Esophagus muscularis mucosa (tissue), 4 donors: ENCODE measurements at places on chromosomes 6 and 20. TPM values are rescaled to one million over a fixed set of nuclear protein-coding genes. Genes with fewer than 3 reads are reported as not detected.

DUSP15 gene
- 0.83 TPM for total RNA-seq

SCRT2 gene
- total RNA-seq = not detected

PPP1R14C gene
- total RNA-seq = 0.26 TPM

- no peak overlapping the region for H3K27ac ChIP-seq
- no peaks in the 10 kb centered on the region for H3K27me3 ChIP-seq
- DNase-seq = no peak
- no peaks in the 10 kb centered on the region for H3K36me3 ChIP-seq
These were observed 56.0 kb downstream of the IRF4 start for GRCh38 chr6:447381-448165.

- H3K27me3 ChIP-seq = no peaks in the 10 kb centered on the region
- no peak for DNase-seq
These were observed 369.2 kb upstream of the CNR1 start for GRCh38 chr6:88535306-88535705.

DNA sequence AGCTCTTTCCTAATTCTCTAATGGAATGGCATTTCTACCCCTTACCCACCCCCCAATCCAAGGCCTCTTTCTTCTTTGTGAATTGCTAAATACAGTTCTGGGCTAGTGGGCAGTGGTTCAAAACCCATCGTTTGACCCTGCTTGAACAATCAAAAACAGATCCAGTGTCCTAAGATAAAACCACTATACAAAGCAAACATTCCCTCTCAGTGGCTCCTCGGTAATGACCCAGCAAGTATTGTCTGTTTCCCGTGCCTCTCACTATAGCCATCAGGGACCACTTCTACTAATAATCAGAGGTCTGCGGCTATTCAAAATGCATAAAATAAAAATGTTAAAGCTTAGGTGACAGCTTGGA is 143.5 kb upstream of the AKAP12 start:
- H3K27ac ChIP-seq = no peak overlapping the region
- DNase-seq = no peak
- no peaks in the 10 kb centered on the region for H3K36me3 ChIP-seq
- peaks cover 5% of the 10 kb centered on the region for H3K4me1 ChIP-seq
- H3K27me3 ChIP-seq = no peaks in the 10 kb centered on the region
- no peak overlapping the region for H3K4me3 ChIP-seq

- no peak for DNase-seq
- H3K27ac ChIP-seq = no peak overlapping the region
- H3K36me3 ChIP-seq = no peaks in the 10 kb centered on the region
- no peak overlapping the region for H3K4me3 ChIP-seq
These were observed 25.8 kb downstream of the PRL start for GRCh38 chr6:22271081-22271480.

- H3K27me3 ChIP-seq = no peaks in the 10 kb centered on the region
- H3K4me1 ChIP-seq = no peaks in the 10 kb centered on the region
- DNase-seq = no peak
- H3K27ac ChIP-seq = no peak overlapping the region
These were observed 404.3 kb upstream of the SLC35B3 start for GRCh38 chr6:8839626-8840025.

SGK2 gene
- 0.66 TPM for total RNA-seq

FAM229B gene
- 23.3 TPM for total RNA-seq

- no peak overlapping the region for H3K4me3 ChIP-seq
- DNase-seq = no peak
- H3K27me3 ChIP-seq = no peaks in the 10 kb centered on the region
- H3K4me1 ChIP-seq = no peaks in the 10 kb centered on the region
- H3K27ac ChIP-seq = no peak overlapping the region
These were observed 36.7 kb downstream of the MARCKS start for GRCh38 chr6:113893866-113894265.

DNA sequence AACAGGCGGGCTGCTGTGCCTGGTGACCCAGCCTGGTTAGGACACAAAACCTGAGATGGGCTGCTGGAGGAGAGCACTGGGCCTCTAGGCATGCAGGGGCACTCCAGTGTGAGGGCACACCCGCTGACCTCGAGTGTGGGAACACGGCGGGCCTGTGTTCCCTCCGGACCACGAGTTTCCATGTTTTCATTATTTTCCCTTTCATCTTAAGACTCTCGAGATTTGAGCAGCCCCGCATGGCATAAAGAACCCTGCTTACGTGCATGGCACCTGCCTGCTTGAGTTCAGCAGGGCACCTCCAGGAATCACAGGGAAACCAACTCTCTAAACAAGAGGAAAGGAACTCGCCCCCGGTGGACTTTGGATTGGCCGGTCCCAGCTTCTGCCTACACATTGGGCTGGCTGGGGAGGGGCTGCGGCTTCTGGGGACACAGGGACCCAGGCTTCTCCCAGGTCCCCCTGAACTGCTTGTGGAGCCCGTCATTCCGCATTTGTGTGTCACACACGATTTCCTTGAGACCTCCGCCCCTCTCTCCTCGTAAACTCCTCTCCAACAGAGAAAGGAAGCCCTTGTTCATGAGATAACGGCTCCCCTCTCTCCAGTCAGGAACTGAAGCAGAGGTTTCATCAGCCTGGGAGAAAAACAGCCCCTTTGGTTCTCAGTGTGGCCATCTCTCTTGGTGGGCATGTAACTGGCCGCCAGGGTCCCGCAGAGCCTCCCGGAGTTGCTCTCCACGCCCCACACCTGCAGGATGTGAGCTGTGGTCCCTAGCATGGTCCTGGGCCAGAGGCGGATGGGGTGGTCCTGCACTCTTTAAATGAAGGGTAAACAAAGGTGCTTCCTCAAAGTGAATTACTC is 181.8 kb downstream of the TTLL2 start:
- H3K4me1 ChIP-seq = no peaks in the 10 kb centered on the region
- no peaks in the 10 kb centered on the region for H3K36me3 ChIP-seq
- DNase-seq = no peak
- H3K4me3 ChIP-seq = no peak overlapping the region
- H3K27ac ChIP-seq = no peak overlapping the region

CPNE5 gene
- total RNA-seq = 2.1 TPM

DNA sequence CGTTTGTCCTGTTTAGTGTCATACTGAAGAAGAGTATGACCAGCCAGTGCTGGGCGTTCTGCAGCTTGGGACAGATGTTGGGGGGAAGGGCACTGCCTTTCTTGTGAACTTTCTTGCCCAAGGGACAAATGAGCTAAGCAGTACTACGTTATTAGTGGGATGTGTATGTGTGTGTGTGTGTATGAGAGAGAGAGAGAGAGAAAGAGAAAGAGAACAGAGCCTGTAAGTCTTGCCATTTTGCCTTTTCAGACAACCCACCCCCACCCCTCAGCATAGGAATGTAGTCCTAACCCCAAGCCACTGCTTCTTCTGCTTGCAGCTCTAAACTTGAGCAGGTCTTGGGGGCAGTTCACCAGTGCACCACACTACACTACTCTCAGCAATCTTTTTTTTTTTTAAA is 45.5 kb downstream of the E2F3 start:
- DNase-seq = no peak
- H3K27me3 ChIP-seq = no peaks in the 10 kb centered on the region
- H3K36me3 ChIP-seq = no peaks in the 10 kb centered on the region
- no peak overlapping the region for H3K4me3 ChIP-seq

HTR1E gene
- 0.17 TPM for total RNA-seq
